ENCODE measurements at places on chromosomes 3 and 15.

DNA sequence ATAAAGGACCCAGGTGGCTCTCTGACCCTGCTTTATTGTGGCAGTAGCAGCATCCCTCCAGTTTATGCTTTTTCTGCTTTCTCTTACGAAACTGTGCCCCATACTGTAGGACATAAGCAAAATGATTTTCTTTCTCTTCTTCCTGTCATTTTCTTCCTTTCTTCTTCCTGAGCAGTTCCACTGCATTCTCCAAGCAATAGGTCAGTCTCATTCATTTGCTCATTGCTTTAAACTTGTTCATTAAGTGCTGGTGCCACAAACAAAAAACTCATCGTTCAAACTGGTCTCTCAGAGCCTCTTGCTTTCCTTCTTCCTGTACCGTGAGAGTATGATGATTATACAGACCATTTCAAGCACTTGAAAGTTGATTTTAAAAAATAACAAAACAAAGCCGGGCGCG is 66.8 kb downstream of the PDE8A start:
- peak; percentile 60 for DNase-seq

GRCh38 chr15:93779341-93779740 is 452.0 kb upstream of the MCTP2 start:
- no peak for DNase-seq

GRCh38 chr3:45939341-45939771 is 3.9 kb upstream of the CXCR6 start:
- DNase-seq: no peak

GRCh38 chr3:180176059-180176458 is 139.3 kb upstream of the PEX5L start:
- DNase-seq: no peak

- peak; percentile 77 for DNase-seq
Observed at GRCh38 chr3:60303160-60303559, 948.1 kb downstream of the FHIT start.

GRCh38 chr15:23564821-23565394 is 566 bp upstream of the MKRN3 start:
- peak; percentile 23 for DNase-seq

DNA sequence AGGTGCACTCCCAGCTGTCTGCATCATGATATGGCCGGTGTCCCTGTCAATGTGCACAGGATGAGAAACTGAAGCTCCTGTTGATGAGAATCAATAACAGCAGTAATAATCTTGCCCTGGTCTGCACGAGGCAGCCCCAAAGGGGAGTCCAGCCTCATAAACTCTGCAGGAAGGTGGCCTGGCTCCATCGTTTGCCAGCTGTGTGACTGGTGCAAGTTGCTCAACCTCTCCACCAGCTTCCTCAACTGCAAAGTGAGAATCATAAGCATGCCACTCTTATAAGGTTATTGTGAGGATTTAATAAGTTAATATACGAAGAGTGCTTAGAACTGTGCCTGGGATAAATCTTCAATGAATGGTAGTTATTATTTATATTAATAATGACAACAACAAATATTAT is 203.4 kb upstream of the HES1 start:
- DNase-seq: no peak

- no peak for DNase-seq
Observed at GRCh38 chr15:101368861-101369642, 74.0 kb upstream of the SNRPA1 start.

GRCh38 chr3:28986922-28987321 is 293.9 kb upstream of the RBMS3 start:
- DNase-seq: no peak

DNA sequence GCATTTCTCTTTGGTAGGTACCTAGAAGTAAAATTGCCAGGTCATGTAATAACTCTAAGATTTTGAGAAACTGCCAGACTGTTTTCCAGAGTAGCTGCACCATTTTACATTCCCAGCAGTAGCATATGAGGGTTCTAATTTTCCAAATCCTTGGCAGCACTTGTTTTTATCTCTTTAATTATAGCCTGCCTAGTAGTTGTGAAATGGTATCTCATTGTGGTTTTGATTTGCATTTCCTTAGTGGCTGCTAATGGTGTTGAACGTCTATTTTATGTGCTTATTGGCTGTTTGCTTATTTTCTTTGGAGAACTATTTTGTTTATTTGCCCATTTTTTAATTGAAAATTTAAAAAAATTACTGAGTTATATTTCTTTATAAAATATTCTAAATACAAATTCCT is 117.9 kb downstream of the TCF12 start:
- no peak for DNase-seq

GRCh38 chr3:63654931-63655330 is 2.5 kb downstream of the SNTN start:
- no peak for DNase-seq

GRCh38 chr15:68051907-68052306 is 2.2 kb upstream of the PIAS1 start:
- DNase-seq: no peak

DNA sequence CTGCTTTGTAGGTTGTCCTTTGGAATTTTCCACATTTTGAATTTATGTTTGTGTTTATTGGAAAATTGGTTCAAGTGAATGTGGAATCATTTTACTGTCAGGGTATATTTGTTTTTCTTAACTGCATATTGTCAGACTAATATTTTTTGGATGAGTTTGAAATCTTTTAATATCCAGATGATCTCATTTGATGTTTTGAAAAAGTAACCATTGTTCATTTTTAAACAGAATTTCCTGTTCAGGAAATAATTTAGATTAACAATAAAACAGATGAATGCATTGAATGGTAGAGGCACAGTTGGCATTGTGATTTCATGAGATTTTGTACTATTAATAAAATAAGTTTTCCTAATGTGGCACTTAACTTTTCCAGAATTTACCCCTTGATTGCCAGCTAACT is 15.5 kb downstream of the TRAK1 start:
- DNase-seq: no peak

DNA sequence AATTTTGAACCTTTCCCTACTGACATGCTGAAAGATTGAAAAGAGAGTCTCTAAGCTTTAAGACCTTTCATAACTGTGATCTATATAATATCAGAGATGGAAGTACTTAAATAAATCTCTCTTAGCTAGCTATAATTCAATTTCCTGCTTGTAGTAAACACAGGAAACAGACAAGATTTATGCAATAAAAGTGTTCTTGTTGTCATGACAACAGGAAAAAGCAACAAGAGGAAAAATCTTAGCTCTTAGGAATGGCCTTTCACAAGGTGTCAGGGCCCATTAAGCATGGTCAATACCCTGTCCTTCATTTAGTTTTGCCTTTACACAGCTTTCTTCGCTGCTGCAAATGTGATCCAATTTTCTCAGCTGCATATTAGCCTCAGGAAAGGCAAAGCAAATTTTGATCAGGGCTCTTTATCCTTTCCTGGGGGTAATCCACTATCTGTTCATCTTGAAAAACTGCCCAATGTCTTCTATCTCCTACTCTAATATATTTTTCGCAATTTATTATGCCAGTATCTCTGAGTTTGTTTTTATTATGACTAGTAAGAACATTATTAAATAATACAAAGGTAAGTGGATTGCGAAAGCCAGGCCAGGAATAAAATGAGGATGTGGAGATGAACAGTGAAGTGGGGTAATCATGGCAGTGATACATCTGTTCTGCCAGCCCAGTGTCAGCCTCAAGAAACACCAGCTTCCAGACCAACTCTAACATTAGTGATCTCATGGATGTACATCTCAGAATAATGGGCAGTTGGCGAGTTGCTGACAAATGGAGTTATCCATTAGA is 28.7 kb downstream of the SIDT1 start:
- peak; percentile 12 for DNase-seq

GRCh38 chr3:111465081-111465670 is 76.8 kb upstream of the CD96 start:
- DNase-seq: no peak

DNA sequence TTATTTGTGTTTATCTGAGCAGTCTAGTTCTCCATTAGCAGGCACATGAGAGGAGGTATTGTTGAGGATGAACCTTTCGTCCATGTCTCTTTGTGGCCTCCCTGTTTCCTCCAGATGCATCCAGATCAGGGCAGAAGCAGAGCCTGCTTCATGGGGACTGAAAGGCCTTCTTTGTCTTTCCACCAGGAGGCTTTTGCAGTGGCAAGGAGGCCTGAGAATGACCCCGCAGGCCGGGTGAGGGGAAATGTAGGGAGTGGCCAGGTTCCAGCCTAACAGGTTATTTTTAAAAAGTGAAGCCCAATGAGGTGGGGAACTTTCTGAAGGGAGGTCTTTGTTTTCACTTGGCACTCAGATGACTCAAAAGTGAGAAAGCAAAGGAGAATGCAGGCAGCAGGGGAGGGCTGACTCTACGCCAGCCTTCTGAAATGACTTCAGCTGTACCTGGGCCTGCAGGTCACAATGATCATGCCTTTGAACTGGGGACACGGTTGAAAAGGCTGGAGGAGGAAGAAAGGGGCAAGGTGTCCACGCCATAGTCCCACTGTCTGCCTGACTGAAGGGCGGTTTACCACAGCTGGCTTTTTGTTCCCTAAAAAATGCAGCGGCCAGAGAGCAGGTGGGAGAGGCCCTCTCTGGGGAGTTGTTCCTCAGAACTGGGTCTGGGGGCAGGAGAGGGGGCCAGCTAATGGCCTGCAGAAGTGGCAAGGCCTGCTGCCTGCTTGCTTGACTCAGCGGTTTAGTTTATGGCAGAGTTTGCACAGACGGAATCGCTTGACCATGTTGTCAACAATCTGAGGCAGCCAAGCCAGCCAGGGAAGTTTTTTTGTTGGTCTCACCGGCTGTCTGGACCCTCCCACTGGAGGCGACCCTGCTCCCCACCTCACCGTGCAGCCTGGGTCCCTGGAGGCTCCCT is 28.7 kb downstream of the CMTM7 start:
- peak; percentile 85 for DNase-seq

GRCh38 chr3:64888165-64888564 is 200.4 kb upstream of the ADAMTS9 start:
- DNase-seq: peak; percentile 79

- no peak for DNase-seq
Observed at GRCh38 chr3:117549716-117550115, 840.1 kb downstream of the TUSC7 start.

DNA sequence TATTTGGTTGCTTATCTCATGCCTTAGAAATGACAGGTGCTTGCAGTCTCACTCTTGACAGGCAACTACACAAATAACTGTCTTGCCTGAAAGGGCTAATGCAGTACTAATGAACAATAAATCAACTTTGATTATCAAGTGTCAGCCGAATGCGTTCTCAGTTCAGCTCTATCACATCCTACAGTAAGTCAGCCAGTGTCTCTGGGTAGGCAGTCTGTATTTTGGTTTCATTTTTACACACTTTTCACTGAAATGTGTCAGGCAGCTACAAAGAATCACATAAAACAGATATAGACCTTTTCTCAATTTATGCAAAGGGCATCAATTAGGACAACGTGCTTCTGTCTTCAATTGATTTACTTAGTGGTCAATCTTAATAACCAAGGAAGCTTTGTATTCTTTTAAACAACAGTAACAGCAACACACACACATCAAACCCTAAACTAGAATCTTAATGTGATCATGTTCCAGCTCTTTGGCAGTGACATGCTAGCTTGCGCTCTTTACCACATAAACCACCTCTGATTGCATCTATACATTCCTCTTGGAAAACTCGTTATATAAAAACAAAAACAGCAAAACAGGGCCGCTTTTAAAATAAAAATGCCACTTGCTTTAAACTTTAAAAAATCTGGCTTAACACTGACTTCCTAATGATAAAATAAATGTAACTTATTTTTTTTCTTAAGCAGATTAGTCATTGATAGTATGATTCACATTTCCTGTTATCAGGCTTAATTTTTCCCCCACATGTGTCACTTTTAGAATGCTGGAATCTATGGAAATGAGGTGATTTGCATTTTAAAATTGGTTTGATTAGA is 520.4 kb downstream of the FOXP1 start:
- DNase-seq: peak; percentile 62

DNA sequence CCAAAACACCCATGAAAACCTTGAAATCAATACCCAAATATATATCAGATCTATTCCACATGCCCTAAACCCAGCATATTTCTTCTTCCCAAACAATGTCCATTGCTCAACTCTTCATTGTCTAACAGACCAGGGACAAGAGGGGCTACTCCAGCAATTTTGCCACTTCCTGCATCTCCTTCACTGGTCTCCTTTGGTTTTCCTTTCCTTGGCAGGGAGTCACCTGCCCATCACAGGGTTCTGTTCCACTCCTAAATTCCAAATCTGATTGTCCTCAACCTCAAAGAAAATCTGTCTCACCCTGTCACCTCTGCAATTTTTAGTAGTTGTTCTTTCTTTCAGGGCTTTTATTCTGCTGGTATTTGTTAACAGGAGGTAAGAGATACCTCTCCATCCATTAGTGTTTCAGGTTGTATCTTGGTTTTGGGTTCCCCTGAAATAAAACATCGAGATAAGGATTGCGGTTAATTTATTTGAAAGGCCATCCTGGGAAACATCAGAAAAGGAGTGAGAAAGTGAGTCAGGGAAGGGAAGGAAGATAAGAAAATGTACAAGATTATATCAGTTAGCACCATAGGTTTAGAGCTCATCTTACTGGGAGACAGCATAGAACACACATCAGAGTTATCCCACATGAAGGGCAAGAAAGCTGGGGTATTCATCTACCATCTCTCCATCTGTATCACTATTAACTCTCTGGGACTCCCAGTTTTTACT is 13.6 kb downstream of the ZBED2 start:
- DNase-seq: no peak

DNA sequence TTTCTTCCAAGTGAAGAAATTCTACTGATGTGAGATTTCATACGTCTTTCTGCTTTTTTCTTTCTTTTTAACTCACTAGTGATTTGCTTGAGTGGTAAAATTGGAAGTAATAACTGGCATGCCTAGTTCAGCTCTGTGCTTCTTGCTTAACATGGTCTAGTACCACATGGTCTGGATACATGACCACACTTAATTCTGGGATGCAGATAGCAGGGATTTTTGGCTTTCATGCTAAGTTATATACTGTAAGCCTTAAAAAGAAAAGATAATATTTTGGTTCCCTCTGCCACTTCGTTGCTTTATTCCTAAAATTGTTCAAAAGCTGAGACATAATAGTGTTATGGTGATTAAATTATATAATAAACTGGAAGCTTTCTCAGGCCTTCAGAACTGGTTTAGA is 174.3 kb downstream of the OXSM start:
- DNase-seq: no peak

GRCh38 chr15:87755226-87755625 is 501.3 kb downstream of the NTRK3 start:
- DNase-seq: no peak
